T-helper 1 cell (primary cell): ENCODE measurements at places on chromosomes 7 and 10.

- DNase-seq: no peak
Observed at GRCh38 chr7:157693071-157693520, 356.3 kb downstream of the DNAJB6 start.

- DNase-seq: no peak
Observed at GRCh38 chr7:138307633-138308032, 152.4 kb upstream of the TRIM24 start.

DNA sequence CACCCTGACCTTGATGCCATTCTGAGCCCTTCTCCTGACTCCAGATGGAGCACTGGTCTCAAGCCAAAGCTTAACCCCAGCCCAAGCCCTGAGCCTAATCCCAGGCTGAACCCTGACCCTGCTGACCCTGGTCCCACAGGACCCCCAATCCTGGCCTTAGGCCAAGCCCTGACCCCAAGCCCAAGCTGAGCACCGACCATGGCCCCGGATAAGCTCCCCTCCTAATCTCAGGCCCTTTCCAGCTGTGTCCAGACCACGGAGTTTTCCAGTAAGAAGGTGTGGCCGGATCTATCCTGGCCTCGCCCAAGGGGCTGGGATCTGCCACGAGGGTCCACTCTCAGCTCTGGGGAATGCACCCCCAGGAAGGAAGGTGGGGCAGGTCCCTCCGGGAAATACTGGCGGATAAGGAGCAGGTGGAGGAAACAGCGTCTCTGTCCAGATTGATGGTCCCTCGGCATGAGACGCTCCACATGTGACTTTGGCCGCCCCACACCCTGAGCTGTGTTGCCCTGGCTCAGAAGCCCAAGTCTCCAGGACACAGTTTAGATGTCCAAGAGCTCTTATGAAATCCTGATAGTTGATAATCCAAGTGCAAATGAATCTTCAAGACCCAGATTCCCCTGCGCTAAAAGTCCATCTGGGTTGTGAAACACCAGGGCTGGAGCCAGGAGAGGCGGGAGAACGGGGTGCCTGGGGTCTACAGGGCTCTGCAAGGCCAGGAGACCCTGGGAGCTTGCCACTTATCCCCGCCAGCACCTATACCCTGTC lies 10.4 kb downstream of the ELN start:
- no peak for DNase-seq

DNA sequence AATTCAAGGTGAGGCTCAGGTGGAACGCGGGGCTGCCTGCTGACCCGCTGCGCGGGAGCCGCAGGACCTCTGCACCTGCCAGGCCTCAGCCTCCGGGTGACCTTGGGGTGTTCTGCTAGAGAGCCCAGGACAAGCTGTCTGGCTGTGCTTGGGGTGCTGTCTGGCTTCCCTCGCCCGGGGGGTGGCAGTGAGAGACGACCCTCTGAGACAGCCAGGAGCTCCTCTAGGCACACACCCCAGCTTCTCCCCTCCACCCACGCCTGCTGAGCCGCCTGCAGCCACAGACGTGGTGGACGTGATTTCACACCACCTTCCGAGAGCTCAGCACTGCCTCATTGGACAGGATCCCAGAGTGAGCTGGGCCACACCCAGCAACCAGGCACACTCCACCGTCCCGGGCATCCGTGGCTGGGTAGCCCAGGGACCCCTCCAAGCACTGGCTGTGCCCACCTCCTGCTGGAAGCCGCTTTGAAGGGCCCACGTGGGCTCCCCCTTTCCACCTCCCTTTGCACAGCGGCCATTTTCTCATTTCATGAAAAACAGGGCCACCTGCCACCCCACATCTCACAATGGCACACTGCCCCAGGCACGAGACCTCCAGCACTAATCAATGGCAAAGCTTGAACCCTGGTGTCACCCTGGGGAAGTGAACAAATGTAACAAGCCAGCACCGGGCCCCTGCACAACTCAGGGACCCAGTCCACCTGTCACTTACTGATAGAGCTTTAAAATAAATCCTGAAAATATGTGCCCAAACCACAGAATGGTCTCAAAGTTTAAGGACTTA lies 35.0 kb downstream of the ZFAND2A start:
- DNase-seq: no peak

- DNase-seq: no peak
Observed at GRCh38 chr10:128536259-128536658, 410.0 kb upstream of the MKI67 start.

- no peak for DNase-seq
Observed at GRCh38 chr10:126905776-126906703, 812 bp downstream of the DOCK1 start.
